HS-27A (cell line): ENCODE measurements at places on chromosomes 11 and 22.

GRCh38 chr11:31646216-31646615 lies 136.6 kb downstream of the ELP4 start:
- no peak for DNase-seq

GRCh38 chr11:108008656-108009496 lies at the start of gene CUL5:
TSS of gene CUL5 (plus strand) at chr11:108008898. CDS start at chr11:108009349, 451 bp downstream.
- peak; percentile 63 for DNase-seq

DNA sequence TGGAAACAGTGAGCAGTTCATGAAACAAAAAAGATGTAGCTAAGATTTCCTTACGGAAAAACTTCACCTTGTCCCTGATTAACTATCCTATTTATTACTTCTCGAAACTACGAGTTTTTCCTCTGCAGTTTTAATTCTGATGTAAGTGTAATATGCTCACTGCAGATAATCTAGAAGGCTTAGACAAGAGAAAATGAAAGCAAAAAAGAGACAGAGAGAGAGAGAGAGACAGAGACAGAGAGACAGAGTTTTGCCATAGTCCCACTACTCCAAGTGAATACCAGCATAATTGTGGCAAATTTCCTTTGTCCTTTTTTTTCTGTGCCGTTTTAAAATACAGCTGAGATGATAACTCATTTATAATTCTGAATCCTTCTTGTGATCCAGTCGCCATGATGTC lies 24.8 kb downstream of the FSHB start:
- no peak for DNase-seq

DNA sequence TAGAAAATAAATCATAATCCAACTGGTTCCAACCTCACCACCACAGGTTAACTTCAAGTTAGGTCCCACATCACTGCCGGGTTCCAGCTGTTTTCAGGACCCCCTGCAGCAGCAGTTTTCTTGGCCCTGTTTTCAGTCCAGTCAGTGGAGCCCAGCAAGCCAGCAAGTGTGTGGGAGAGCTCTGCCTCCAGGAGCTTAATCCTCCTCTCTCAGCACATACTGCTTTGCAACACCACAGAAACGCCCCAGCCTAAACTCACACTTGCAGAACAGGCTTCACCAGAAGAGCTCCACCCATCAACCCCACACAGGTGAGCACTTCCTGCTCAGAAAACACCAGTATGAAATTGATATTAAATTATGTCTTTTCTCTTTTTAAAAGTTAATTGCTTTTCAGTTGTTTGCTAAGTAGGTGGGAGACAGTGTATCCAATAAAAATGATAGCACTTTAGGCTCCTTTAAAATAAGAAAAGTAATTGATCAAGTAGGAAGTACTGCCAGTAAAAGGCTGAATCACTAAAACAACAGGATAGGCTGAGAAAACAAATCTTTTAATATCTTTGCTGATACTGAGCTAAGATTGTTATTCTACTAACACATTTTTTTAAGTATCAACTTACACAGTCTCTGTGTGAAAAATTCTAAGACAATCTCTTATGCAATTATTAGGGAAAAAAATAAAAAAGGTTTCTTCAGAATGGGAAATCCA lies 81.5 kb upstream of the TP53AIP1 start:
- no peak for DNase-seq
